ENCODE measurements at places on chromosomes 2 and 18. TPM values are rescaled to one million over a fixed set of nuclear protein-coding genes. Genes with fewer than 3 reads are reported as not detected.
A peak's percentile ranks its signal among the peaks of the same experiment; 100 is the strongest.

DNA sequence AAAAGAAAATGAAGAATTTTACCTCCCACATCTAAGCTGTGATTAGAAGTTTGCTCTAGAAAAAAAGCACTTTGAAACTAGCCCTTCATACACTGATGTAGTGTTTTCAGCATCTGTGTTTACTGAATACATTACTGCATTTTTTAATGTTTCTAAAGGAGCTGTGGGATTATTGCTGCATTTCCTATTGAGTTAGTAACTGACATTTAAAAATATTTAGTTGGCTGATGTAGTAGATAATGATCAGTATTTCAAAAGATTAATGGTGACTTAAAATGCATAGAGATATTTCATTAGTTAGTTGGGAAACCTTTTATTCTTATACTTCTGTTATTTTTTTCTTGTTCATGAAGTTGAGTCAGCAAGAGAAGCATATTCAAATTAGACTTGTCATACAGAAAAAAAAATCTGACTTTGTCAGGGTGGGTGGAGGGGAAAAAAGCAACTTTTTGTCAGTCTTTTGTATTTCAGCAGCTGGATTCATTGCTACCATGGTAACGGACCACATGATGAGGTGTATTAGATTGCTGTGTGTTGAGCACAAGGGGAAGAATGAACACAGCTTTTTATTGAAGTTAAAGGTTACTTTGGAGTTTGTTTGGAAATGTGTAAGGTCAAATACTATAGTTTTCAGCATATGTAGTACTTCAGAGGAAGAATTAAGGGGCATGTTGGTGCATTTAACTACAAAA, at the start of gene DTNA:
Gene DTNA, plus strand, starts transcription at position 549 of the 692 bp plus-strand sequence. CDS start 45,679 bp downstream, outside the sequence.
- H3K27me3 ChIP-seq = no peaks in the 10 kb centered on the region
- no peak within 1 kb of the TSS for H3K27ac ChIP-seq
- no peaks in the 10 kb centered on the region for H3K36me3 ChIP-seq
- H3K4me3 ChIP-seq = peak within 1 kb of the TSS; percentile 17
- H3K4me1 ChIP-seq = peaks cover 9% of the 10 kb centered on the region

DNA sequence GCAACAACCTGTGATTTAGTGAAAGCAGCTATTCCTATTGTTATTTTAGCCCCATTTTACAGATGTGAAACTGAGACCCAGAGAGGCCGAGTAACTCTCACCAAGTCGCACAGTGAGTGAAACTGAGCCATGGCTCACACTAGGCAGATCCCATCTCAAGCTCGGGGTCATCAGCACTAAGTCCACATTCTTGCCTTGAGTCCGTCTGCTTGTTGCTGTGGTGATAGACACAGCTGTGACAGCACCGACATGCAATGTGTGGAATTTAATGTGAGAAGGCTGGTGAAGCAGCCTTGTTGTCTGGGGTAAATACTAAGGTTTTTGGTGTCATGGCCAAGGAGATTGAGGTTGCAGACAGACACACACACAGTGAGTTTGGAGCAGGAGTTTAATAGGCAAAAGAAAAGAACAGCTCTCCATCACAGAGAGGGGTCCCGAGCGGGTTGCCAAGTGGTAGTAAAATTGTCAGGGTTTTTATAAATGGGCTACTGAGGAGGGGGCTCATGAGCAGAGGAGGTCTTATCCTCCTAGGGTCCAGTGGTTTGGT, 40.2 kb upstream of the GMCL1 start:
- no peaks in the 10 kb centered on the region for H3K4me1 ChIP-seq
- H3K27me3 ChIP-seq = no peaks in the 10 kb centered on the region
- peaks cover 6% of the 10 kb centered on the region for H3K36me3 ChIP-seq
- no peak overlapping the region for H3K4me3 ChIP-seq
- DNase-seq = no peak
- H3K27ac ChIP-seq = no peak overlapping the region

DNA sequence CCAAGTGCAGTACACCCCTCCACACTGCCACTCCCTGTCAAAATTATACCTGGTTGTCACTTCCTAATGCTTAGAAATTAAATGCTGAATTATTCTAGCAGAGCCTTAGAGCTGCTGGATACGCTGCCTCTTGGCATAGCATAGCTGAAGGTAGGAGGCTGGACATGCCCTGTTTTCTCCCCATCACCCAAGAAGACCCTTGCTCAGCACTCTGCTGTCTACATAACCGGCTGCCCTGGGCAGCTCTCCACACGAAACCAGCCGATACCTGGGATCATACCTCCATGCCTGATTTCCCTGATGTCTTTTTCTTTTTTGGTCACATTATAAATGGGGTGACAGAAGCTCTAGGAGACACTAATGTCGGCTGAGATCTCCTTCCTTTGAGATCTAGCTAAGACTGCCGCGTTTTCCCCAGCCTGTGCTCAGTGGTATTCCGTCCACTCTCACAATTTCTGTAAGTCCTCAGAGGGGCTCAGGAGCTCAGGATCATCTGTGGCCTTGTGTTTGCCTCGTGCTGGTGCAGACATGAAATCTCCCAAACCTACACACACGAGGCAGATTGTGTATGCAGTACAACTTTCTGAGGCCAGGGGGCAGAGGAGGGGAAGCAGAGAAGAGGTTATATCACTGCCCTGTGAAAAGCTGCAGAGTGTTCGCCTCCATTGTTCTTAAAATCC, 13.5 kb upstream of the ZAP70 start:
- no peaks in the 10 kb centered on the region for H3K36me3 ChIP-seq
- H3K4me3 ChIP-seq = no peak overlapping the region
- H3K4me1 ChIP-seq = no peaks in the 10 kb centered on the region
- no peak for DNase-seq

Gene NCKAP1
- total RNA-seq = 174 TPM

DNA sequence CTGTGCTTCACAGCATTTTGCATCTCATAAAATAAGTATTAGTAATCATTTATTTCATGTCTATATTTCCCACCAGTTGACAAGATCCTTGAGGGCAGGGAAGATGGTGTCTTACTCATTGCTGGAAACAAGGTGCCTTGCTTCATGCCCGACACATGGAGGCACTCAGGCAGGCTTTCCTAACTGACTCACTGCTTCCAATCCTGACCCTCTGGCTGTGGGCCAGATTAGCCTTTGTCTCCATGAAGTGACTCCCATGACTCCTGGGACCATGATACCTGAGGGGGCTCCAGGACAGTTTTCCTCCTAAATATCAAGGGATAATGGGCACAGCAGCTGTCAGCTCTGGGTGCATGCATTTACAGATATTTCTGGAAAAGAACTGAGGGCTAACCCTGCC, 275.1 kb downstream of the AGPS start:
- peaks cover 2% of the 10 kb centered on the region for H3K27me3 ChIP-seq
- H3K4me1 ChIP-seq = no peaks in the 10 kb centered on the region
- H3K27ac ChIP-seq = no peak overlapping the region
- no peak for DNase-seq

Gene GPR155
- total RNA-seq = 2.1 TPM

Gene ANKRD30BL
- total RNA-seq = not detected

Gene PRKAG3
- total RNA-seq = not detected

Gene ST6GAL2
- not detected for total RNA-seq

DNA sequence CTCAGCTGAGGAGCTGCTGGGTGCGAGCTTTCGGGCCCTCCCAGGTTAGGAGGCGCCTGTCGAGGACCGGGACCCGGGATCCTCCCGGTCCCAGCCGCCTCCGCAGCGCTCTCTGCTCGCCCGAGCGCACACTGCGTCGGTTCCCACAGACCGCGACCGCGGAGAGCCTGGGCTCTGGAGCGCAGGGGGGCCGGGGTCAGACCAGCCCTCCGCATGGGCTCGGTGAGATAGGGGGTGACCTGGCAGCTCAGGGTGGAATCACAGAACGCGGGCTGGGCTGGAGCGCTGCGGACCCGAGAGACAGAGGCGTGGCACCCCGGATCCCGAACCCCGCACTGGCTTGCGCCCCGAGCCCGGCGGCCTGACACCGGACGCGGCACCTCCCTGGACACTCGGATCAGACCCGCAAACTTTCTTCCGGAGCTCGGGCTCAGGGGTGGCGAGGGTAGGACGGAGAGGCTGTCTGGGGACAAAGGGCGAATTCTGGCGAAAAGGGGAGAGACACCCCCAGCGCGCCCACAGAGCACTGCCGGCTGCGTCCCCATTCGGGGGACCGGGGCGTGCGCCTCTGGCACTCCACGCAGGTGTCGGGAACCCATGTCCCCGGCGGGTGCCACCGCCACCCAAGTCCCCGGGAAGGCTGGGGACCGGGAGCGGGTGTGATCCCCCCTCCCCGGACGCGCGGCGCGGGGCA, 612 bp downstream of the DIPK1C start:
- no peaks in the 10 kb centered on the region for H3K4me1 ChIP-seq
- H3K27ac ChIP-seq = no peak overlapping the region
- no peaks in the 10 kb centered on the region for H3K36me3 ChIP-seq
- no peak for DNase-seq
- H3K27me3 ChIP-seq = peaks cover 36% of the 10 kb centered on the region
